ENCODE measurements at places on chromosomes 2 and 18.
A peak's percentile ranks its signal among the peaks of the same experiment; 100 is the strongest.

DNA sequence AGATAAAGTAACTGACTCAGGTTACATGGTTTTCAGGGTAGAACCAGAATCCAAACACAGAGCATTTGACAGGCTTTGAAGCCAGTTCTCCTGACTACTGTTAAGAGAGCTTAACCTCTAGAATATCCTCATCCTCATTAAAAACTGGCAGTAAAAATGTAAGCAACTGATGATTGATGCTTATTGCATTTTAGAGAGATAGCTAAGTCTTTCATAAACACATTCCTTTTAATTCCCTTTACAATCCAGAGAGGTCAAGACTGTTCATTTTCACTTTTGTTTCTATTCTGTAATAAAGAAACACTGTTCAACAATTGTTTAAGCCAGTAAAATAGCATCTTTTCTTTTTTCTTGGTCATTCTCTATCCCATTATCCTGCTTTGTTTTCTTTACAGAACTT is 53.9 kb upstream of the RAB27B start:
- DNase-seq: no peak

DNA sequence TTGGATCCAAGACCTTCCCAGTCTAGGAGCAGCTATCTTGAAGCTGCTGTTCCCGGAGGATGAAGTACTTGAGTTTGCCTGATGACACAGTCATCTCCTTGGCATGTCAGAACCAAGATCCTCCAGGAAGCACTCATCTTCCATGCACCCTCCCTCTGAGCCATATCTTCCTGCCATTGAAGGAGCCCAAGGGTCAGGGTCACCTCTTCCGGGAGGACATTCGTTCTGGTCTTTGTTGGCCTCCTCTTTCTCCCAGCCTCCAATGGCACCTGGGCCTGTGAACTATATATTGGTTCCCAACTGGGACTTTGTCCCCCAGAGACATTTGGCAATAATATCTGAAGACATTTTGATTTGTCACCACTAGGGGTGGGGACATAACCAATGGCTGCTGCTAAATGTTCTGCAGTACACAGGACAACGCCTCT is 4.2 kb upstream of the MYO7B start:
- DNase-seq: no peak

DNA sequence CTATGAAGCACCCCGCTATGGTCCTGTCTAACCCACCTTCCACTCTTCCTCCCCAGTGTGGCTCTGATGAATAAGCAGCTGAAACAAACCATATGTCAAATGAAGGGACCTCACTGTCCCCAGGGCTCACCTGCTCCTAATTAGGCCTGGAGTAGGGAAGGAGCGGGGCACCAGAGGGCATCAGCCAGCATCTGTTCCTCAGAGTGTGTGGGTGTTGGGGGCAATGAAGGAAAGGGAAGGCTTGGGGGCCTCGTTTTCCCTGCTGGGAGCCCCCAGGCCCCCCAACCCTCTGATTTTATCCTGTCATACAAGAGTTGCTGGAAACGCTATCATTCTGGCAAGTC is 274.7 kb downstream of the HAUS1 start:
- DNase-seq: no peak

DNA sequence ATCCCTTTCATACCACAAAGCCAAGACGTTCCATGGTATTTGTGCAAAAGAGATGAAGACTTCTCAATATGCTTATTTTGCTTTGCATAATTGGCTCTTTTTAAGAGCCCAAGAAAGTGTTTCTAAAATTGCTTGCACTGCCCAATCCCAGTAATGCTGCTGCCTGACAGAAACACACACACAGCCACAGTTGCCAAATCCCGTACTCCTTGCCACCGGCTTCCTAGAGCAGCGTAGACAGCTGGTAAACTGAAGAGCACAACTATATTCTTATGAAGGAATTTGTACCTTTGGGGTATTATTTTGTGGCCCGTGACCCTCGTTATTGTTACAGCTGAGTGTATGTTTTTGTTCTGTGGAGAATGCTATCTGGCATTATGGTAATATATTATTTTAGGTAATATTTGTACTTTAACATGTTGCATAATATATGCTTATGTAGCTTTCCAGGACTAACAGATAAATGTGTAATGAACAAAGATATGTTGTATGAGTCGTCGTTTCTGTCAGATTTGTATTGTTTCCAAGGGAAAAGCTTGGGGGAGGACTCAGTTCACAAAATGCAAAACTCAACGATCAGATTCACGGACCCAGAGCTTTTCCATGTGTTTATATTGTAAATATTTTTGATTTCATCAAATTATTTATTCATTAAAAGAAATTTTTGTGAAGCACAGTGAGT is 202.9 kb upstream of the RAB12 start:
- DNase-seq: no peak

GRCh38 chr2:206890179-206890578 is 49.1 kb upstream of the CPO start:
- DNase-seq: no peak

GRCh38 chr2:171824086-171824485 is 70.0 kb downstream of the SLC25A12 start:
- no peak for DNase-seq

- DNase-seq: no peak
Observed at GRCh38 chr2:11417946-11418585, 47.9 kb downstream of the E2F6 start.

DNA sequence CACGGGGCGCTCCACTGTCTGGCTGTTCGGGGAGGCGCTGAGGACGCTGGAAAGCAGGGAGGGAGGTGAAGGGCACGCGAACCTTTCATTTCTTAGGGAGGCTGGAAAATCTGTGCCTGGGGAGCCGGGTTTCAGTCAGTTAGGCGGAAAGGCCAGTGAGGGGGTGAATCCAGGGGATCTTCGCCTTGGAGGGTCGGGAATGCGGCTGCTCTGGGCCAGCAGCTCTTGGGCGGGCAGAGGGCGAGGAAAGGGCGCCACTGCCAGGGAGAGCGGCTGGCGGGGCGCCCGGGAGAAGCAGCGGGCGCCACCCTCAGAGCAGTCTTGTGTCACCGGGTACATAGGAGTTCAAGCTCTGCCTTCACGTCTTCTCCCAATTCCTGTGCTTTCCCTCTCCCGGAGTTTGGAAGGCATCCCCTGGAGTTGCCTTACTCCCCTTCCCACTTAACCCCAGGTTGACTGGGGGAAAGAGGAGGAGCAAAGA is 1.4 kb downstream of the CCDC85A start:
- peak; percentile 49 for DNase-seq

DNA sequence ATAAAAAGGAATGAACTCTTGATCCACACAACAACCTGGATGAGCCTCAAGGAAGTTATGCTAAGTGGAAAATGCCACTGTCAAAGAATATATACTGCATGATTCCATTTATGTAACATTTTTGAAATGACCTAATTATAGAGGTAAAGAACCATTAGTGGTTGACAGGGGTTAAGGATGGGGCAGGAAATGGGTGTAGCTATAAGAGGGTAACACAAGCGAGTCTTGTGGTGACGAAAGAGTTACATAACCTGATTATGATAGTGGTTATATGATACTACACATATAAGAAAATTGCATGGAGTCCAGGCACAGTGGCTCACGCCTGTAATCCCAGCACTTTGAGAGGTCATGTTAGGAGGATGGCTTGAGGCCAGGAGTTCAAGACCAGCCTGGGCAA is 346.6 kb upstream of the PKDCC start:
- no peak for DNase-seq

- DNase-seq: no peak
Observed at GRCh38 chr2:29702276-29702675, 219.1 kb downstream of the ALK start.

- no peak for DNase-seq
Observed at GRCh38 chr2:57890464-57890863, 156.1 kb upstream of the VRK2 start.

DNA sequence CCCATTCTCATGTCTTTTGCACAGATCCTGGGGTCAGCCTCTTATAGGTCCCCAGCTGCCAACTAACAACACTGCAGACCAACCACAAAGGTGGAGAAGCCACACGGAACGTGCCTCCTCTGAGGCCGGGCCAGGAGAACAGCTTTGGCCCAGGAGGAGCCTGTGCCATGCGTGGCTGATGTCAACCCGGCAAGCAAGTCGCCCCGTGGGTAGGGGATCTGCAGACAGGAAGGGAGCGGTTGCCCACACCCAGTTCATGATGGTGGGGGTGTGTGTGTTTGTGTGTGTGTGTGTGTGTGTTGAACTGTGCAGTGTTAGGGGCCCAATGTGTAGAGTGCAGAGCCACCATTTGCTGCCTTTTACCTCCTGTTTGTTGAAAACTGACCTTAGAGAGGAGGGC is 2.4 kb upstream of the CLEC4F start:
- no peak for DNase-seq

DNA sequence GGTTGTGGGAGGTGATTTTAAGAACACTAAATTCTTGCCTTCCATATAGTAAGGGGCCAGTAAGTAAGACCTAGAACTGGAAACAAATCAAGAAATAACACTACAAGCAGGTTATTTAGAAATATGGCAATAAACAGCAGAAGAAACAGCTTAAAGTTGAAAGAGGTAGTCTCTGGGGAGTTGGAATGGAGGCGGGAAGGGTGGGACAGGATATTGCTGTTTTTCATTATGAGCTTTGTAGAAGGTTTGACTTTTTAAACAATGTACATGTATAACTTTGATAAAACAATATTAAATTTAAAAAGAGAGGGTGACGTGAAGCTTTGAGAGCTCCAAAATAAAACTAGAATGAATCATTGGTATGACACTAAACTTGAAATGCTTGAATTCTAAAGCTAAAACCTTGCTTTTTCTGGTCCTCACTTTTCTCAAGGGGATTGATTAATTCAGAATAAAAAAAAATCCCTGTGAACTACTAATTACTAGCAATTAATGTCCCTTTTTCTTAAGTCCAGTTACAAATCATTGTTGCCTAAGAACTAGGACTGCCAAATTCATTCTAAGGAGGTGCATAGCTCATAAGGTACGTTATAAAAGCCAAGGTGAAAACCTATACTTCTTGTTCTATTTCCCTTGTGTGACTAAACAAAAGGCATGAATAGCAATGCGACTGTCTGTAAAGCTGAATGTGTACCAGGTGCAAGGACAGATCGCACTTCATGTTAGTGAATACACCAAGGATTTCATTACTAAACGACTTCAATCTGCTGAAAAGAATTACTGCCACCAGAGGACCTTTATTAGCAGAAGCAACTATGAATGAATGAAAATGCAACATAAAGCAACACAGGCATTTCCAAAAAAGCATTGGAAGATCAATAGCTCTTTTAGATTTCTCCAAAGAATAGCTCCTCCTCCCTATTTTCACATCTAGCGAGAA is 177.5 kb downstream of the RBM43 start:
- no peak for DNase-seq

DNA sequence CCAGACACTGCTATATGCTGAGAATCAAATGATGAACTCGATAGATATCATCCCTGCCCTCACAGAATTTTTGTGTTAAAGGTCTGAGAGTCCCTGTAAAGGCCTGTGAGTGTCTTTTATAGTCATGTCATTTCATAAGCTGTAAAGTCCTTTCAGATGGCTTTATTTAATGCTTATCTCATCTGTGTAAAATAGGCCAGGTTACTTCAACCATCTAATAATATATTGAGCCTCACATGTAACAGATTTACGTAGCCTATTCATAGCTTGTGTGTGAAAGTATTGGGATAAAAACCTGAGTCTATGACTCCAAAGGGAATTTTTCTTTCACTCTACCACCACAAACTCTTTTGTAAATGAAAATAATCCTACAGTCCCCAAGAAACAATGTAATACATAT is 672.0 kb upstream of the SYT4 start:
- DNase-seq: no peak

GRCh38 chr2:110101280-110101844 is 14.3 kb downstream of the MALL start:
- DNase-seq: peak; percentile 98

DNA sequence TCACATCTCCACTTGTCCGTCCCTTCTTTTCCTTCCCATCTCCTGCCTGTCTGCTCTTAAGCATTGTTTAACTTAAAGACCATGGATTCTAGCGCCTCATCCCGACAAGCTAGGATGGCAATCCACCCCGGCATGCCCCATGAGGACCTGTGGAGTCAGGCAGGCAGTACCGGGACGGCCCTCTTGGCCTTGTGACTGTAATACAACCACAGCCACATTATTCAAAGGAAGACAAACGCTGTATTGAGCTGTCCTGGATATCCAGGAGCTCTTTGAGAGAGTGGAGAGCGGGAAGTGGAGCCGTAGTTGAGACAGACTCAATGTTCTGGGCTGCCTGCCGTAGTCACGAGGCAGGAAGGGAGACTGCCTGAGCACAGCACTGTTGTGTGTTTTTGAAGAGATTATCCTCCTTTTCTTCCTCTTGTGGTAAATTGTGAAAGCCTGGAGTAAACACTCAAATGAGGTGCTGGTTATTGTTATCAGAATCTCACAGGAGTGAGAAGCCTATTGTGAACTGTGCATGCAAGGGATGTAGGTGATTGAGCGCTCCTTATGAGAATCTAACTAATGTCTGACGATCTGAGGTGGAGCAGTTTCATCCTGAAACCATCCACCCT is 929.8 kb upstream of the CNTNAP5 start:
- DNase-seq: no peak

DNA sequence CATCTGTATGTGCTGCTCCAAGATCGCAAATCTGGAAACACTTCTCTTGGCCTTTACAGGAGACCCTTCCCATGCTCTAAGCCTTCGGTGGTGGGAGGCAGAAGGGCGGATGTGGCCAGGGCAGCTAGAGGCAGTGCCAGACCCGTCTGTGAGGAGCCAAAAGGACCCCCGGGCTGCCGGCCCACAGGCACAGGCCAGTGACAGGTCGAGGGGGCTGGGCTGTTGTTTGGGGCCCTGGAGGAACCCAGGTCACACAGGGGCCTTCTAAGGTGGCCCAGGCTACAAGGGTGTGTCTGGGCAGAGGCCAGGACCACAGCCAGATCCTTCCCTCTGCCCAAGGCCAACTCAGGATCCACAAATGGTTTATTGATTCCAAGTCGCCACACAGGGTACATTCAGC is 49.4 kb downstream of the SLC66A2 start:
- no peak for DNase-seq

DNA sequence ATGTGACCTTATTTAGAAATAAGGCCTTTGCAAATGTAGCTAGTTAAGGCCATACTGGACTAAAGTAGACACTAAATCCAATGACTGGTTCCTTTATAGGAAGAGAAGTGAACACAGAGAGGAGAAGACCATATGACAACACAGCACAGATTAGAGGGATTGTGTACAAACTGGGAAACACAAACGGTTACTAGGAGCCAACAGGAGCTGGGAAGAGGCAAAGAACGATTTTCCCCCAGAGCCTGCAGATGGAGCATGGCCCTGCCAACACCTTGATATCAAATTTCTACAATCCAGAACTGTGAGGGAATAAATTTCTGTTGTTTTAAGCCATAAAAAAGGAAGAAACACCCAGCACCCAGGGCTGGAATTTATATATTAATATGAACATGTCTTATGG is 38.7 kb upstream of the COL5A2 start:
- no peak for DNase-seq

GRCh38 chr18:61643884-61644647 is 248.7 kb downstream of the RNF152 start:
- no peak for DNase-seq
